NCI-H1092 treated with DMSO at 0.1 percent for 48 hours (cell line): ENCODE measurements at places on chromosomes 16 and 17.

DNA sequence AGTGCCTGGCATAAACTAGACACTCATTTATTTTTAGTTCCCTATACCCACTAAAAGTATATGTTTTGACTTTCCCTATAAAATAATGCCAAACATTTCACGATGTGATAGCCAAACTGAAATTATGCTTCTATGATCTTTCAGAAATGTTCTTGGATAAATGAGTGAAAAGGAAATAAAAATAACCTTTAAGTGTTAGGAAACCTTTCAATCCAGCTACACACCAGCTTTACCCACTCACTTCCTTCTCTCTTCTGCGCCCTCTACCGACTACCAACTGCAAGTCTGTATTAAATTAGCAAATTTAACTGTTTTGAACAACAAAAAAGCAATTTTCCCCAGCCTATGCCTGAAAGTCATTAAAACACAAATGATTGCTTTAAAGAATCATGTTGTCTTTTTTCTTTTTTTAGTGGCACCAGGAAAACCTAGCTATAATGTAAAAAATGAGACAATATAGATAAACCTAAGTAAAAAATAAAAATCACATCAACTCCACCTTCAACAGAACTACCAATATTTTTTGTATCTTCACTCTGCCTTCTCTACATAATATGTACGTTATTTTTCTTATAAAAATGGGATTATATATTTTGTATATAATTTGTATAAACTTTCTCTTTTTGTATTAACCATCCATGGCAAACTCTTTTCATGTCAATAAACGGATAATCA, 13.2 kb upstream of the TMEM100 start:
- DNase-seq: no peak

DNA sequence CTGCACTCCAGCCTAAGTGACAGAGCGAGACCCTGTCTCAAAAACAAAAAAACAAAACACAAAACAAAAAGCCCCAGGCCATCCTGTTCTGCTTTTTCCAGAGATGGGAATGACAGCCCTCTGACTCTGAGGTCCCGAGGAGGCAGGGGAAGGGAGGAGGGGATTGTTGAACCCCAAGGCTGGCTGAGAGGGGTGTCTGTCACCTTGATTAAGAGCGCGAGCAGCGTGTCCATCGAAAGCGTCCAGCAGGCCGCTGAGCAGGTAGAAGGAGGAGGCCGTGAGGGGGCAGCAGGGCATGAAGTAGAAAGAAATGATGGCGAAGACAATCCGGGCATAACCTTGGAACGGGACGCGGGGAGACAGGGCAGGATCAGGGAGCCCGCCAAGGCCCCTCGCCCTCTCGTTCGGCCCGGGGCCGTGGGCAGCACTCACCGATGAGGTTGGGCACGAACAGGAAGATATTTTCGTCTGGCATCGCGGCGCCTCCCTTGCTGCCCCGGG, 593 bp downstream of the CDIPT start:
- DNase-seq: peak; percentile 21

DNA sequence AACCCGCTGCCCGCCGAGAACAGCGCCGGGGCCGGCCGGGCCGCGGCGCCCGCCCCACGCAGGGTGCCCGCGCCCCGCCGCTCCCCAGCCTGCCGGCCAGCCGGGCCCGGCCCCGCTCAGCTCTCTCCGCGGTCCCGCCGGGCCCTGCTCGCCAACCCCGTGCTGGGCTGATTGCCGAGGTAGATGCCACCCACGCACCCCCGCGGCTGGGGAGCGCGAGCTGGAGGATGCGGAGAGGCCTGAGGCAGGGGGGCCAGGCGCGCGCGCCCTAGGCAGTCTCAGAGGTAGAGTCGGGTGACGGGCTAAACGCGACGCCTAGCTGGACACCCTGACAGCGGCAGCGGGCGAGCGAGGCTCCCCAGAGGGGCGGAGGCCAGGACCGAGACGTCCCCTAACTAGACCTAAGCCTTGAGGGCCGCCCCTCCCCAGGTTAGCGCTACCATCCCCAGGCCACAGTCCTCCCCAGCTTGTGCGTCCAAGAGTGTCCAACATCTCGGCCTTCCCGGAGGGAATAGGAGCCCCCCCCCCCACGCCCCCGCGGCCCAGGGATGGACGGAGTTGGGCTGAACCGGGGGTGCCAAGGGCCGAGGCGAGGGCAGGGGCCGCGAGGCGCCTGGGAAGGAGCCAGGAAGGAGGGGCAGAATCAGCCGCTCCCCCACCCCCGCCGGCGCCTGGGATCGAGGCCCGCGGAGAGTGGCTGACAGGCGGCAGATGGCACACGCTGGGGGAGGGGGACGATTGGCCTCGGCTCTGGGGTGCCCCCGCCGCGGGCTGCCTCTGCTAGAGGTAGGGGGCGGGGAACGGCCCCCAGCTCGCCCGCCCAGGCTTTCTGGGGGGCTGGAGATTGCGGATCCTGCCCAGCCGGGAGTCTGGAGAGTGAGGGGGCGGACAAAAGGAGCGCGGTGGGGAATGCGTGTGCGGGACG, 2.5 kb upstream of the ZNF423 start:
- peak; percentile 47 for DNase-seq

GRCh38 chr17:74742153-74742515, 5.1 kb downstream of the RAB37 start:
- no peak for DNase-seq

GRCh38 chr17:47693731-47694580, at the start of gene TBKBP1:
Gene TBKBP1, plus strand, starts transcription at chr17:47694161. Its CDS starts 1,952 bp downstream, at chr17:47696113.
- peak; percentile 44 for DNase-seq

- no peak for DNase-seq
Measured at GRCh38 chr17:5264893-5265292, 17.2 kb upstream of the RABEP1 start.

- no peak for DNase-seq
Measured at GRCh38 chr17:5719976-5720375, 135.7 kb upstream of the NLRP1 start.

DNA sequence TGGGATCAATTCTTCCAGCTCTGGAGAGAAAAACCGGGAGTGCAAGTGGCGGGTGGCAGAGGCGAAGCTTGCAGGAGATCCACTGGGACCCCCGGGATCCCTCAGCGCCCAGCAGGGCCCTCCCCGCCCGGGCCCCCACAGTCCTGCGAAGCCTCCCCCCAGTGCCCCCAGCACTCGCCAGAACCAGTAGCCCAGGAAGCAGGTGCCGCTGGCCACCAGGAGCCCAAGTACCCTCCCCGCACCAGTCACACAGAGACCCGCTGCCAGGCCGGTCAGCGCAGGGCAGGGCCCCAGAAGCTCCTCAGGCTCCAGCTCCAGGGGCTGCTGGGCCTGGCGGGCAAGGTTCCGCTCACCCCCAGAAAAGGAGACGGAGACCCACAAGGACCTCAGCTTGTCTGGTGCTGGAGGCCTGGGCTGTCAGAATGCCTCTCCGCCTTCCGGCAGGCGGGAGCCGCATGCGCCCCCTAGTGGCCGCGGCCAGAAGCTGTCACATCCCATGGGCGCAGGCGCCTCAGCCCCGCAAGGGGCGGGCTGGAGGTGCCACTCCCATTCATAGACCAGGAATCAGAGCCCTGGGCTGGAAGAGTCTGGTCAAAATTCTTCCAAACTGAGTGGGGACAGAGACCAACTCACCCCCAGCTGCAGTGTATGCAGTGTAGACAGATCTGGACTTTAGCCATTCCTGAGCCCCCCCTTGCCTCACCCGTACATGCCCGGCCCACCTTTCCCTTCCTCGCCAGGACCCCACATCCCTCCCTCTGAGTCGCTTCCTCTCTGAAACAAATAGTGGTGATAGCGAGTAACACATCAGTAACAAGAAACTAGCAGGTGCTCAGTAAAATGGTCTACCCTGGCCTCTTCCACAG, 1002.3 kb downstream of the KCNJ18 start:
- DNase-seq: no peak
